CD4-positive, alpha-beta T cell treated with Interleukin-17A for 1 hour (primary cell): ENCODE measurements at places on chromosomes 3 and 15.

- no peak for DNase-seq
Observed at GRCh38 chr3:112639455-112640225, 1.3 kb downstream of the CCDC80 start.

DNA sequence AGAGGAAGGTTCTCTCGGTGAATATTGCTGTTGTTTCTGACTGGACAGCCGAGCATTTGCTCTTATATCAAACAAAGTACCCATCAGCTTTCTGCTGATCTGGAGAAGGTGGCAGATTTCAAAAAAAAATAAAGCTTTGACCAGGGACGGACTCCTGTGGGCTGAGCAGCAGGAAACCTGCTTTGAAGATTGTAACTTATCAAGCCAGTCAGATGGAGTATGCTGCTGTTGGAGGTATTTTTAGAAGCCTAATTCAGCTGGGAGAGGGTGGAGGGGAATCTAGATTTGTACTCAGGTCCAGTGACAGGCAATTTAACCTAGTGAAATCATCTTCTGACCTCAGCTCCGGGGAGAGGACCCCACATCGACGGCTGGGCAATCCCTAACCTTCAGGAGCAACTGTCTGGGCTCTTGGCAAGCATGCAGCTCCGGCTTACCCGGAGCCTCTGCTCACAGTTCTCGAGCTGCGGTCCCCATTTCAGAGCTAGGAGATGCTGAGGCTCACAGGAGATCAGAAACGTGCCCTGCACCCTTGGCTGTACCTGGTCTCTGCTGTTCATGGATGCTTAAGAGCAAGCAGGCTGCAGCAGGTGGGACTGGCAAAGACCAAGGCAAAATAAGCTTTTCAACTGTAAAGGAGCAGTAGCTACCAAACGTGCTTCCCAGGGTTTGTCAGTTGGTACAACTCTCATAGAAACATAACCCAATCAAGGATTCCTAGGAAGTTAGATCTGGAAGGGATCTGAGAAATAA lies 89.3 kb upstream of the ST8SIA2 start:
- no peak for DNase-seq

- DNase-seq, result no peak
Observed at GRCh38 chr15:59553879-59554735, 57.5 kb upstream of the GCNT3 start.

GRCh38 chr3:194497799-194498575 lies 11.2 kb upstream of the ATP13A3 start:
- no peak for DNase-seq

- peak; percentile 60 for DNase-seq
Observed at GRCh38 chr15:31867536-31868442, 162.5 kb upstream of the CHRNA7 start.

- DNase-seq, result no peak
Observed at GRCh38 chr3:59766200-59766872, 716.5 kb upstream of the CFAP20DC start.

GRCh38 chr3:87719060-87719459 lies 339.7 kb downstream of the CGGBP1 start:
- no peak for DNase-seq

GRCh38 chr15:94683902-94684301 lies 452.5 kb downstream of the MCTP2 start:
- DNase-seq, result no peak

DNA sequence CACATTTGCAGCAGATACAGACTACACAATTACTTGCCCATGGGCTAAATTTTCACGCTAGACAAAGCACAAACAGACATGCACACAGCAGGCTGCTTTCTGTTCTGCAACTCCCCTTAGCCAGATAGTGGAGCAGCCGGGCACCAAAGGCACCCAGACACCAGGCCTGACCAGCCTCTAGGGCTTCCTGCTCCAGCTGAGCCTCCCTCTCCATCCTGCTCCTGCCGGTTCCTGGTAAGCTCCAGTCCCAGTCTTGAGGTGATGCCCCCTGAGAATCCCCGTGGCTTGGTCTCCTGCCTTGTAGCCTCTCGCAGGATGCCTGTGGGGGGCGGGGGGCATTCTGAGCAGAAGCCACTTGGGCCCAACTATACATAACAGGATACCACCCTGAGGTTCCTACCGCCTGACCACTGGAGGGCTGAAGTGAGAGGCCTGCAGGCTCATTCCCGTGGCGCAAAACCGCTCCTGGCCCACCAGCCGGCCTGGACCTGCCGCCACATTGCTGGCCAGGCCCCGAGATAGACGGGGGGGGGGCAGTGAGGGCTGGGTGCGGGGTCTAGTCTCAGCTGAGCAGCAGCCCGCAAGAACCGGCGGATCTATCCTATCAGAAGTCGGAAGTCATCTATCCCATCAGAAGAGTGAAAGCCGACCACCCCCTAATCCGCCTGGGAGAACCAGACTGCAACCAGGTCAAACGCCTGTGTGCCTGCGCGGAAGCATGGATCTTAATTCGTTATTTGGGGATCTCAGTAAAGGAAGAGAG lies 3.9 kb downstream of the FOXL2 start:
- no peak for DNase-seq

GRCh38 chr3:109851854-109852253 lies 514.5 kb upstream of the DPPA4 start:
- peak; percentile 7 for DNase-seq
